ENCODE measurements at places on chromosomes 12 and 14.

- DNase-seq, result no peak
These were observed 11.1 kb downstream of the SSH1 start for GRCh38 chr12:108846290-108846701.

GRCh38 chr12:110677982-110678381 is 10.9 kb downstream of the HVCN1 start:
- DNase-seq, result no peak

DNA sequence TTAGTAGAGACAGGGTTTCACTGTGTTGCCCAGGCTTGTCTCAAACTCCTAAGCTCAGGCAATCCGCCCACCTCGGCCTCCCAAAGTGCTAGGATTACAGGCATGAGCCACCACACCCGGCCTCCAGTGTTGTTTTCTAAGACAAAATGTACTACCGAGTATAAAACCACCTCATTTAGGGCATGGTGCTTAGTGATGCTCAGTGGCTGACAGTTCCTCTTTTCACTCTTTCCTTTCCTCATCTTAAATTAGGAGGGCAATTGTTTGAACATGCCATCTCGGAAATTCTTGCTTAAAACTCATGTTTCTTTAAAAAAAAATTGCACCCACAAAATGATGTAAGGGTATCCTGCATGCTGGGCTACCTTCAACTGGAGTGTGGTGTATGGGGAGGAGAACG is 89.0 kb downstream of the RFX4 start:
- no peak for DNase-seq

DNA sequence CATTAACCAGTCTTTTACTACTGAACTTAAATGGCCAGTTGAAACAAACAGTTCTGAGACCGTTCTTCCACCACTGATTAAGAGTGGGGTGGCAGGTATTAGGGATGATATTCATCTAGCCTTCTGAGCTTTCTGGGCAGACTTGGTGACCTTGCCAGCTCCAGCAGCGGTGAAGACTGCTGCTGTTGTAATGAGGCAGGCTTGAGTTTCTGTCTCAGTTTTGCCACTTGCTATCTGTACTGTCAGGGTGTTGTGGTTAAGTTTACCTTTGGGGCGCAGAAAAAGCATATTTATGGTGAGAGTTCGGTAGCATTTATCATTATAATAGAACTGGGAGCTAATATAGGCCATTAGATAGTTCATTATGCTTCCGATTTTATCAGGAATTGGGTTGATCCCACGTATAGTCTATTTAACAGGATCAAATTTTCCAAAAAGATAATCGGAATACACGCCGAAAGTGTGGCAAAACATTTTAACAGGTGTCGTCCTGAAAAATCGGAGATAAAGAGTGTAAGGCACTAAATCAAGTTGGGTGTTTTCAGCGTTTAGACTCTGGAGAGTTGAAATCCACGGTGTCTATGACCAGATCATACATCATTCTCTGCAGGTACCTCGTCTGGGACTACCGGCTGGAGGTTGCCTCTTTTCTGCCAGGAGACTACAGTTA is 688 bp upstream of the NECAP1 start:
- peak; percentile 54 for DNase-seq

DNA sequence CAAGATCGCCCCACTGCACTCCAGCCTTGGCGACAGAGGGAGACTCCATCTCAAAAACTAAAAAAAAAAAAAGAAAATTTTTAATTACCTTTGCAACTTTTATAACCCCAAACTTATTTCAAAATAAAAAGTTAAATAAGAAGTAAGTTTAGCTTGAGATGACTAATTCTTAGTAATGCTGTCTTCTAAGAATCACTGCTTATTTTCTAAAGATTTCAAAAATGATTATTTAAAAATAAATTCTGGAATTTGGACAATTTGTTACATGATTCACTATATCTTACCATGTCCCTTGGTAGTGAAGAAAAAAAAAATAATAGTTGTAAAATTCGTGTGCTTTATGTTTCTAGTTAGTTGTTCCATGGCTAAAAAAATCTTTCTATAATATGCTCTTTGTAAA is 11.6 kb upstream of the HECTD1 start:
- DNase-seq, result no peak

GRCh38 chr12:31019561-31019960 is 54.1 kb upstream of the DDX11 start:
- DNase-seq, result no peak

- DNase-seq, result no peak
These were observed 110.7 kb upstream of the SFSWAP start for GRCh38 chr12:131600160-131600532.

- DNase-seq, result no peak
These were observed 49.2 kb upstream of the PTHLH start for GRCh38 chr12:28021704-28022103.

Data from right kidney (tissue), 9 donors.